CD4-positive, alpha-beta T cell treated with Interleukin-15 for 1 hour (primary cell): ENCODE measurements at places on chromosomes 6 and 20.

DNA sequence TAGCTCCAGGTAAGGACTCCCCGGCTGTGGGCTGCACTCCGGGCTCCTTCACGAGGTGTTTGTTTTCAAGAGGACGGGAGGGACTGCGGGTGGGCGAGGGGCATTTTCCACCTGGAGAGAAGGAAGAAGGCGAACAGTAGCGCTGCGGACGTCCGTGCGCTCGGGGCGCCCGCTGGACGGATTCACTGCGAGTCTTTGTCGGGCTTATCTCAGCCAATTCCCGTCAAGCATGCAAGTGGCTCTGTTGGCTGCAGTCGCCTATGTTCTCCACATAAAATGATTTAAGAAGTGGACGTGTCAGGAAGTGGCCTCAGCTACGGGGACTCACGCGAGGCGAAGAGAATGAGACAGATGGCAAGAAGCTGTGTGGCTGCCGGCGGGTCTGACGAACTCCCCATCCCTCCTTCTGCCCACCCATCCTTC is 332 bp downstream of the GRIK2 start:
- no peak for DNase-seq

DNA sequence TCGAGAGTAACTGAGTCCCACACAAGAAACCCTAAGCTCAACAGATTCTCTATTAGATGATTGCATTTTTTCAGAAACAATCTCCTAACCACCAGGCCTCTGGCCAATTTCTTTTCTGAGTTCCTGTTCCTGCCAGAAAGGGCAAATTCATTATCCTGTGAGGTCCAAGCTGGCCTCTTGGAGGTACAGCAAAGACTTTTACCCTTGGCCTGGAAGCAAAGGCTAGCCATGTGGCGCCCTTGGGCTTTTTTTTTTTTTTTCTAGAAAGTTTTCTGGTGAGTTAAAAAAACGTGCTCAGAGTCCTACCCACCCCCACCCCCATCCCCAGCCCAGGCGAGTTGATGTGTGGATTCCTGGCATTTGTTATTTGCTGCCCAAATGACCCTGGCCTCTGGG is 59.0 kb upstream of the EEF1A1 start:
- DNase-seq: no peak

- no peak for DNase-seq
Measured at GRCh38 chr6:78749326-78749725, 118.0 kb upstream of the IRAK1BP1 start.

GRCh38 chr6:85458184-85458583 is 8.3 kb downstream of the NT5E start:
- DNase-seq: no peak

DNA sequence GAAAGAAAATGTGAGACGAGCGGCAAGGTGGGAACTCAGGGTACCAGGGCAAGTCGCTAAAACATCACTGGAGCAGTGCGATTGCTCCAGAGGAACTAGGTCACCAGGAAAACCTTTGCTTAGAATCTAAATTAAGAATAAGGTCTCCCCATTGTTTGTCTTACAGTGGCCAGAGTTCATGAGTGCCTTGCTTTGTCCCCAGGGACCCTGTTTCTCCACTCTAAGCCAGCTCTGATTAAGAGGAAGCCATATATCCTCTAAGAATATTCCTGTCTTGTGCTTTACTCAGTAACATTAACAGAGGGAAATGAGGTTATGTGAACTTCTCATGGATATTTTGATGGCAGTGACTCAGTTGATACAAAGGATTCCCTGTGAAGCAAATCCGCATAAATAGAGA is 305.8 kb downstream of the CD83 start:
- no peak for DNase-seq

DNA sequence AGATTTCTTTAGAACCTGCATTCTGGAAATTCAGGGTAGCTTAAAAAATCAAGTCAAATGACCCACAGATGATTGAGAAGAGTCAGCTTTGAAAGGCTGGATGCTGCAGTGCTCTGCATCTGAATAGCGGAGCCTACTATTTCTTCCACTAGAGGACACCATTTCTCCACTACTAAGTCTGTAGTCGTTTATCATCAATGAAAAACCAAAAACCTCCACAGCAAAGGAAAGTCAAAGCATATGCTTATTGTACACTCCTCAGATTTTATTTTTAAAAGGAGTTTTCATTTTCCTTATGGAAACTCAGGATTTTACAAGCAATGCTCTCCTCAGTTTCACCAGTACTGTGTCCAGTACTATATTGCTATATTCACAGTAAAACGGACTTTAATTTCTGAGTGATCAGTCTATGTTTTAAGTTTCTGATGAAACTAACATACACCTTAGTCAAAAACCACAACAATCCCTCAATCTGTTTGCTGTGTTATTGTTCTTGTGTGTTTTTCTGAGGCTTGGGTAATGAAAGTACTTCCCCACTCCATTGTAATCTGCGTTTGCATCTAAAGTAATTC is 50.5 kb upstream of the ENPP5 start:
- DNase-seq: no peak

GRCh38 chr6:25192590-25193459 is 86.3 kb upstream of the CARMIL1 start:
- no peak for DNase-seq

DNA sequence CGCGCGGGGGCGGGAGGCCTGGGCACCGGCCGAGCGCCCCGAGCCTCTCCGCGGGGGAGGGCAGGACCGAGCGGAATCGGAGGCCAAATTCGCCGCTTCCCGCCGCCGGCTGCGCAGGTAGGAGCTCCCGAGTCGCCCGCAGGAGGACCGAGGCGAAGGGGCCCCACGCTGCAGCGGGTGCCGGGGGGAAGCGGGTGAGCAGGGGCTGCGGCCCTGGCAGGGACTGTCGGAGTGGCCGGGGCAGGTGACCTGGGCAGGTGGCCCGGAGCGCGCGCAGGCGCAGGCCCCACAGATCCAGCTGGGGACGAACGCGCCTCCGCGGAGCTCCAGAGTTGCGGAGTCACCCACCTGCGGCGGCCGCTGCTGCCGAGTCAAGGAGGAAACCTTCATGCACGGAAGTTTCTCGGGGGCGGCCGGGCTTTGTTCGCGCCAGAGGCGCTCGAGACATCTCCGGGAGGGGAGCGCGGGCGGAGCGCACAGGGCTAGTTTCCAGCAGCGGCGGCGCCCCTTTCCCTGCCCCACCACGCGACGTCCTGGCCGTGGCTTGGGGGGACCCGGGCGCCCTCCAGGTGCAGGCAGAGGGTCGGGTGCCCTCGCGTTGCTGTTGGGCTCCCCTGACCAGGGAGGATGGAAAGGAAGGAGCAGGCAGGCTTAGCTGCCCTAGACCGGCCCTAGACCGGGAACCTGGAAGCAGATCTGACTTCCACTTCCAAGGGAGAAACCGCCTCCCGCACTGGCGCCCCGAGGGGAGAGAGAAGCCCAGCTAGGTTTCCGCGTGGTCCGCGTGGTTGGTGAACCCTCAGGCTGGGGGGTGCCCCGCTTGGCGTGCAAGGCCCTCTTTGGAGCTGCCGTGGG is 590 bp downstream of the SLCO4A1 start:
- DNase-seq: no peak

DNA sequence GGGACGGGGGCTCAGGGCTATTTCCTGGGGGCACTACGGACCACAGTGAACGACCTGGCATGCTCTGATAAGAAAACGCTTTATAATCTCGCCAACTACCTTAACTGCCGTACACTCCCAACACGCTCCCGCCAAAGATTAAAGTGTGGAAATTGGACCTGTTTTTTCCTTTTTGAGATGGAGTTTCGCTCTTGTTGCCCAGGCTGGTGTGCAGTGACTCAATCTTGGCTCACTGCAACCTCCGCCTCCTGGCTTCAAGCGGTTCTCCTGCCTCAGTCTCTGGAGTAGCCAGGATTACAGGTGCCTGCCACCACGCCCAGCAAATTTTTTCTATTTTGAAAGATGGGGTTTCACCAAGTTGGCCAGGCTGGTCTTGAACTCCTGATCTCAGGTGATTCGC is 346 bp upstream of the SLC44A4 start:
- DNase-seq: no peak

DNA sequence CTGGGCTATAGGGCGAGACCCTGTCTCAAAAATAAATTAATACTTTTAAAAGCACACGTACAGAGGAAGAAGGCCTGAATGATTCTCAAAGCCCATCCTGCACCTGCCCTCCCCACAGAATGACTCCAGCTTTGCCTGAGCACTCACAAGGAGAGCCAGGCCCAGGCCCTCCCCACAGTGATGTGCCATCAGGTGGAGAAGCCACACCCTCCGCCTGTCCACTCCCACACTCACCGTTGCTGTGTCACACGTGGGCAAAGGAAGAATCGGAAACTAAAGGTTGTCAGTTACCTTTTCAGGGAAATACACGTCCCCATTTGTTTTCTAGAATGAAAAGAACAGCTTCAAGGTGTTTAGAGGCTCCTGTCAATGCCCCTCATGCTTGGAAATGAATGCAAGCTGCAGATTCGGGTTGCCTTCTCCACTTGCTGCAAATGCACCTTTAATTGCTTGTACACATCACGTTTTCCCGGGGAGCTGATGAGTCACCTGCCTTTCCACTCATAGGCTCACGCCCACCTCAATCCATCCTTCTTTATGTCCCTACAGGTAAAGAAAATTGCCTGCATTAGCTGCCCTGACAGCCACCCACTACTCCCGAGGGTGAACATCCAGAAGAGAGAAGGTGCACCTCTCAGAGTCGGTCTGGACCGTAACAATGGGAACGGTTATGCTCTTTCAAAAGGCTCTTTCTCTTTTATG is 45.5 kb upstream of the AFDN start:
- no peak for DNase-seq

- no peak for DNase-seq
Measured at GRCh38 chr6:35794536-35795452, 2.3 kb downstream of the CLPS start.

- no peak for DNase-seq
Measured at GRCh38 chr6:79082304-79082703, 4.2 kb upstream of the PHIP start.

DNA sequence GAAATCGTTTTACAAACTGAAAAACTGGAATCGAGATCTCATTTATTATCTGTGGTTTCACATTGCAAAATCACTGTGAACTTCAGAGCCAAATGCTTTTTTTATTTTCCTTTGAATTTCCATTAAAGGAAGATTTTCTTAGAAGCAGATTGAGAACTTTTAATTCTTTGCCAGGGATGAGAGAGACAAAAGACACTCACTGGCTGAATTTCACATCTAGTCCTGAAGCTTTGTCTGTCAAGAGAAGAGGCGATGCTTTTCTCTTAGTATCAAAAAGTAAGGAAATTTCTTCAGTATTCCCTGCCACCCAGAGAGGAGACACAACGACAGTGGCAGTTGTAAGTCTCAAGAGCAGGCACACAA is 141.8 kb downstream of the TMEM200A start:
- DNase-seq: no peak

- DNase-seq: no peak
Measured at GRCh38 chr20:13333793-13334192, 112.7 kb downstream of the ISM1 start.

DNA sequence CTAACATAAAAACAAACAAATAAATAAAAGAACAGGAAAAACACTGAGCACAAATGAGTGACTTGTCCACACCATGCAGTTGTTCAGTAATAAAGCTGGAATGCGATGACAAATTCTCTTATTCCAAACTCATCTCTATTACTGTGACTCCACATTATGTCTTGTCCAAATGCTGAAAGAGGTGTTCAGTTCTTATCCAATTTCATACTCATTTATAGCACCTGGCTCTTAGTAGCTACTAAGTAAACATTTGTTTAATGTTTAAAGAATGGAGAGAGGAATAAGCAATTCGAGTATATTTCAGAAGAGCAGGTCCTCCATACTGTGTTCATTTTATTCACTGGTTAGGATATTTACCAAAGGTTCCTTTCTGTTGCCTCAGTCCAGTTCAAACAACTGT is 439.0 kb upstream of the JAG1 start:
- no peak for DNase-seq

- no peak for DNase-seq
Measured at GRCh38 chr20:19341348-19342053, 129.1 kb downstream of the SLC24A3 start.

DNA sequence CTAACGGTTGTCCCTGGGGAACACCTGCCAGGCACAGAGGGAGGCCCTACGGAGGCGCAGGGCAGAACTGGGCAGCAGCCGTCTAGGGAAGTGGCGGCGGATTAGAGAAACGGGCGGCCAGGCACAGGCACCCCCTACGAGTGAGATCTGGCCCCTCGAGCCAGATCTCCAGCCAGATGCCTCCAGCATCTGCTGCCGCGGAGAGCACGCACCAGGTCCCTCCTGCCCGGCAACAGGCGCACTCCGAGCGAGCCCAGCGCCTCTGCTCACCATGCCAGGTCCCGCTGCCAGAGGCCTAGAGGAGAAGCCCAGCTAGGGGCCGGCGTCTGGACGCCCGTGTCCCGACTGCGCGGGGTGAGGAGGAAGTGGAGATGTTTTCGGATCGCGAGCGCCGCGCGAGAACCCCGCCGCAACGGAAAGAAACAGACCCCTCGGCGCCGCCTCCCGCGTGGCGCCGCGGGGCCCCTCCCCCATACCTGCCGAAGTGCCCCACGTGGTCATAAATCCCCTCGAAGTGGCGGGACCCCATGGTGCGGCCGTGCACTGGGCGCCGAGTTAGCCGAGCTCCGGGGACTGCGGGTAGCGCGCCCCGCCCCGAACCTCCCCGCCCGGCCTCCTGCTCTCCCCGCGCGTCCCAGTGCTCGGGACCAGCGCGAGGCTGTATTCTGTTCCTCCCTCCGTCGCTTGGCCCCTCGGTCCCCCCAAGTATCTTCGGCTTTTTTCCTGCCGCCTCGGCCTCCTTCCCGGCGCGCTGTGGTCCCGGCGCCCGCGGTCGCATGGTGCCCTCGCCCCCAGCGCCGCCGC is at the start of gene SLC22A16:
Gene SLC22A16, minus strand, starts transcription at position 568 of the 804 bp plus-strand sequence. Its CDS starts 39 bp downstream, at position 529.
- no peak for DNase-seq

DNA sequence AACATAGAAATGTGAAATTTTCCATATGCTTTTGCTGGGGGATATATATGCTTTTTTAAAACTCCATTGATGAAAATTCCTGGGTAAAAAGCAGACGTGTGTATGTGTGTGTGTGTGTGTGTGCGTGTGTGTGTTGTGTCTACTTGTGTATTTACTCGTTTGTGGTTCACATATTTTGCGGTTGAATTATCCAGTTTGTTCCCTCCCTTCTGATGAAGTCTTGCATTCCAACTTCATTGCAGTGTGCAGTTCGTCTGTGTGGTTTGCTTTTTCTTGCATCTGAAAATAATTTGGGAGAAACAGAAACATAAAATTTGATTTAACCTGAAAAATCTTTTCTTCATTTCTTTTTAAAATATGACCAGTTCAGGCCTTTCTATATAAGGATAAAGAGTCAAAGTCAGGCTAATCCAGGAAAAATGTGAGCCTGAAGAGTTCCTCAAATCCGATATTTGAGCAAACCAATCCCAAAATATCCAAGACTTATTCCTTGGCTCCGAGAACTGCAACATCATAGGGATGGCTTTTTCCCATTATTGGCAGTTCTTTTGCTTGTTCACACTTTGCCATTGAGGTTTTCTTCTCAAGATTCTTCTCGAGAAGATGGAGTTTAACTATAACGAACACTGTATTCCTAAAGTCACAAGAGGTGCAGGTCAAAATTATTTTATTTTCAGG is 202.2 kb upstream of the CCN2 start:
- no peak for DNase-seq

- no peak for DNase-seq
Measured at GRCh38 chr20:54219751-54220426, 12.0 kb downstream of the PFDN4 start.

DNA sequence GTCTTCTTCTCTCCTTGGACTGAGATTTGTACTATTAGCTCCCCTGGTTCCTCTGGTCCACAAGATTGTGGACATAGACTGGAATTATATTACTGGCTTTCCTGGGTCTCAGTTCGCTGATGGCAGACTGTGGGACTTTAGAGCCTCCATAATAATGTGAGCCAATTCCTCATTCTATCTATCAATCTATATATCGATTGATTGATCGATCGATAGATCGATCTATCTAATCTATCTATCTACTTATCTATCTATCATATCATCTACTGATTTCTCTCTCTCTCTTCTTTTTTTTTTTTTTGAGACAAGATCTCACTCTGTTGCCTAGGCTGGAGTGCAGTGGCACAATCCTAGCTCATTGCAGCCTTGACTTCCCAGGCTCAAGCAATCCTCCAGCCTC is 51.5 kb upstream of the DDR1 start:
- no peak for DNase-seq
